ENCODE measurements at places on chromosomes 2 and 18.

GRCh38 chr18:78154853-78155252, 824.8 kb upstream of the SALL3 start:
- DNase-seq: no peak

DNA sequence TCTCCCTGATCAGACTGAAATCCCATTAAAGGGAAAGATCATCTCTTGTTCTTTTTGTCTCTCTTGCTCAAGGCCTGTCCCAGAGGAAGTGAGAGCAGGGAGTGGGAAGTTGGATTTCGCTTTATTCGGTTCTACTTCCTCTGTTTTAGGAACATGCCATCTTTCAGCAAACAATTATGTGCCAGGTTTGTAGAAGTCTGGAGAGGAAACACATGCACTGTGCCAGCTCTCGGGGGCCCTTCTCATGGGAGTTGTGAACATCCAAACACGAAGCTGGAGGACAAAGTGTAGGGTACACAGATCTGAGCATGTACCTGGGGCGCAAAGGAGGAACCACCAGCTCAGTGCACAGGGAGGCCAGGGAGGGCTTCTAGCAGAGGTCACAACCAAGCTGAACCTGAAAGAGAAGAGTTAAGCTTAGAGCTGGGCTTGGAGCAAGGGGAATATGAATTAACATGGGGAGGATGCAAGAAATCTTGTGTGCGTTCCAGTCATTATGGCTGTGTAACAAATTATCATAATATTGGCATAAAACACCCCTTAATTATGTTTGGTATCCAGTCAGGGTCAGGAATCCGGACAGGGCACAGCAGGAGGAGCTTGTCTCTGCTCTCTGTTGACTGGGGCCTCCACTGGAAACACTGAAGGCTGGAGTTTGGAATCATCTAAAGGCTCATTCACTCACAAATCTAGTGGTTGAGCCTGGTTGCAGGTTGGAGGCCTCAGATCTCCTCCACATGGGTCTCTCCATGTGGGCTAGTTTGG, 128.6 kb downstream of the ZFP36L2 start:
- no peak for DNase-seq

DNA sequence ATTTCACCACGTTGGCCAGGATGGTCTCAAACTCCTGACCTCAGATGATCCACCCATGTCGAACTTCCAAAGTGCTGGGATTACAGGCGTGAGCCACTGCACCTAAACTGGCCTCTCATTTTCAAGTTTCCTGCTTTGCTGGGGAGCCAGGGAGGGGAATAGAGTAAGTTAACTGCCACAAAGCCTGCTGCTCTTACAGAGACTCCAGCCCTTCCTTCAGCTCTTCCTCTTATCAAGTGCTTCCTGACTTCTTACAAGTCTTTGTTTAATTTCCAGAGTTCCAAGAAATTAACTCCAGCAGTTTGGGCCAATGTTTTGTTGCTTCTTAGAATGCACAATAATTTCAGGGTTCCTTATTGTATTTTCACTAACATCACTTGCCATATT, 24.3 kb upstream of the UBE2F start:
- no peak for DNase-seq

DNA sequence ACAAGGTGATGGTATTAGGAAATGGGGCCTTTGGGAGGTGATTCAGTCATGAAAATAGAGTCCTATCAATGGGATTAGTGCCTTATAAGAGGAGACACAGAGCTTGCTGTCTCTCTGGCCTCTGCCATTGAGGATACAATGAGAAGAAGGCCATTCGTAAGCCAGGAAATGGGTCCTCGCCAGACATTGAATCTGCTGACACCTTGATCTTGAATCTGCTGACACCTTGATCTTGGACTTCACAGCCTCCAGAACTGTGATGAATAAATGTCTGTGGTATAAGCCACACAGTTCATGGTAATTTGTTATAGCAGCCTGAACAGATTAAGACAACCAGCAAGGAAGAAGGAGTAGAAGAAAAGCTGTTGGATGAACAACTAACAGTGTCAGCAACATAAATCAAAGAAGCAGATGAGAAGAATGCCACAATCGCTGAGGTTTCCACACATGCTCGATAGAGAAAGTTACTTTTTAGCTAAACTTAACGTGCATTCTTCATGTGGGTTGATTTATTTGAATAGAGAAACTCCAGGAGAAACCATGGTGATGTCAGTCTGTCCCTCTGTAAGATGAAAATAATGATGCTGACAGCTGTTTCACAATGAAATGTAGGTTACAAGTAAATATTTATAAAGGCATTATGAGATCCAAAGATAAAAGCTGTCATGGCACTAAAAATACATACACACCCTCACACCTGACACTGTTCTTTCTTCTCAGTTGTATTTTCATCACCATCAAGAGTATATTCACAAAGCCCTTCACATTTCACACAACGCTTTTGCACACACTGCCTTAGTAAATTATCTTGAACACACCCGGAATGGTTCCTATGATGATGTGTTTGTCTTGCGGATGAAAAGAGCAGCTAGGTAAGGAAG, 153.7 kb upstream of the NCK2 start:
- DNase-seq: no peak

DNA sequence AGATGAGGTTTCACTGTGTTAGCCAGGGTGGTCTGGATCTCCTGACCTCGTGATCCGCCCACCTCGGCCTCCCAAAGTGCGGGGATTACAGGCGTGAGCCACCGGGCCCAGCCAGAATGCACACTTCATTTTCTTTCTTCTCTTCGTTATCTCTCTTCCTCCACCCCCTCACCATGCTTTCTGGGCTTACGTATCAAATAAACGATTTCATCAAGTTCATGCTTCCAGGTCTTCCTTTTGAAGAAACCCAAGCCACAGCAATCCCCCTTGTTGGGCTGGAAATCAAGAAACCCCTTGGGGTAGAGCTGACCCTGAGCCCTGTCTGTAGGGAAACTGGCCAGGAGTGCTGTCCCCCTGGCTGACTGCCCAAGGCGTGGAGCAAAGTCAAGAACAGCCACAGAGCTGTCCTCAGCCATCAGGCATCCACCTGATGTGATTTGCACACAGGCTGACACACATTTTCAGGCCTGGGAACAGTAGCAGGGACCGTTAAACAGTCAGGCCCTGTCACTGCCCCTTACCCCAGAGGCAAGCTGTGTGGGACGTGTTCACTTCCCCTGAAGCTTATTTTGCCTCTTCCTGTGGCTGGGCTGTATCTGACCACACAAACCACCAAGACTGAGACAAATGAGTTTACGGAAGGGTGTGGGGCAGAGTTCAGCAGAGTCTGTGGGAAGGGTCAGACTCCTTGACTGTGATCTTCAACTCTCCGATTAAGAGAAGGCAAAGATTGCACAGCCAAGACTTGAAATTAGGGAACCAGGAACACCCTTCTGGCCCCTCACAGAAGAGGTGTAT, 15.1 kb upstream of the NMUR1 start:
- no peak for DNase-seq

- no peak for DNase-seq
Measured at GRCh38 chr2:84532291-84532690, 16.0 kb downstream of the DNAH6 start.

All from activated CD4-positive, CD25-positive, alpha-beta regulatory T cell (primary cell).